NCI-H2171 (cell line): ENCODE measurements at places on chromosomes 7 and 10.

- DNase-seq: no peak
Measured at GRCh38 chr10:130246113-130246512, 109.9 kb downstream of the GLRX3 start.

DNA sequence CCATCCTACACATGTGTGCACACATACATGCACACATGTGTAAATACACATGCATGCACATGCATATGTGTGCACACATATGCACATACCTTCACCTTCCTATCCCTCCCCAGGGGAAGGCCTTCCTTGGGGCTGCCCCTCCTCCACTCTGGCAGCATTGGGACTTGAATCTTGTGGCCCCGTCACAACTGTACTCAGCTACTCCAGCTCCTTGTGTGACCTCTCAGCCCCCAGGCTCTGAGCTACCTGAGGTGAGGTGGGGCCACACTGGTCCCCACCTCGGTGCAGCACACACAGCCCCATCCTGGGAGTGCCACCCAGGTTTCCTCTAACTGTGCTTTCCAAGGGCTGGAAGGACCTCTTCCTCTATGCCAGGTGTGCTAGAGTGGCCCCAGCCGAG is 116.0 kb downstream of the LHPP start:
- DNase-seq: no peak

DNA sequence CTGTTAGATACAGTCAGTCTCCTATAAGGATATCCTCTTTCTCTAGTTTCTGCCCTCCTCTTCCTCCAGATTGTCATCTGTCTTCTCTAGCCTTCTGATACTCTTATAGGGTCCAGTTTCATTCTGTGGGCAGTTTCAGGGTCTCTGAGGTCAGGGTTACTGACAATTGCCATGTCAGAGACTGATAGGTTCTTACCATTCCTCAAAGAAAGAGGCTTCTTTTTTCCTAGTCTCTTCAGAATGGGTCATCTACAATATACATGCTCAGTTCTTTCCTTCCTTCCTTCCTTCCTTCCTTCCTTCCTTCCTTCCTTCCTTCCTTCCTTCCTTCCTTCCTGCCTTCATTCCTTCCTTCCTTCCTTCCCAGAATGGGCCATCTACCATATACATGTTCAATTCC is 48.1 kb upstream of the TAS2R16 start:
- no peak for DNase-seq

- no peak for DNase-seq
Measured at GRCh38 chr10:71218651-71219050, 6.3 kb downstream of the UNC5B start.

DNA sequence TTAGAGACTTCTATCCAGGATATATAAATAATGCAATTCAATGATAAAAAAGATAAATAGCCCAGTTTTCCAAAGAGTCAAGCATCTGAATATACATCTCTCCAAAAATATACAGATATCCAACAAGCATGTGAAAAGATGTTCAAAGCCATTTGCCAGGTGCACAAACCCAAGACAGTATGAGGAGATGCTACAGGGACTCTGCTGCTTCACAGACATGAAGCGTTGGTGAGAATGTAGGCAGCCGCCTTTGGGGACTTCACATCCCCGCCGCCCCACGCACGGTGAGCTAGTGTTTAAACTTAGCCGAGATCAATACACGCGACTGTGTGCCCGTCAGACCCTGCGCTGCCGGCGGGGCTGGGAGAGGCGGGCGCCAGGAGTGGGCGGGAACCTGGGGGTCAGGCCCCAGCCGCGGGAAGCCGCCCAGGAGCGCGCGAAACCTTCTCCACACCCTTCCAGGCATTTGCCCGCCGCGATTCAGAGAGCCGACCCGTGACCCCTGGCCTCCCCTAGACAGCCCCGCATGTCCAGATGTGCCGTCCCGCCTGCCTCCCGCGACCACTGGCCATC is 927 bp upstream of the ALOX5 start:
- DNase-seq: no peak

- DNase-seq: no peak
Measured at GRCh38 chr7:151838072-151838471, 38.8 kb downstream of the PRKAG2 start.

DNA sequence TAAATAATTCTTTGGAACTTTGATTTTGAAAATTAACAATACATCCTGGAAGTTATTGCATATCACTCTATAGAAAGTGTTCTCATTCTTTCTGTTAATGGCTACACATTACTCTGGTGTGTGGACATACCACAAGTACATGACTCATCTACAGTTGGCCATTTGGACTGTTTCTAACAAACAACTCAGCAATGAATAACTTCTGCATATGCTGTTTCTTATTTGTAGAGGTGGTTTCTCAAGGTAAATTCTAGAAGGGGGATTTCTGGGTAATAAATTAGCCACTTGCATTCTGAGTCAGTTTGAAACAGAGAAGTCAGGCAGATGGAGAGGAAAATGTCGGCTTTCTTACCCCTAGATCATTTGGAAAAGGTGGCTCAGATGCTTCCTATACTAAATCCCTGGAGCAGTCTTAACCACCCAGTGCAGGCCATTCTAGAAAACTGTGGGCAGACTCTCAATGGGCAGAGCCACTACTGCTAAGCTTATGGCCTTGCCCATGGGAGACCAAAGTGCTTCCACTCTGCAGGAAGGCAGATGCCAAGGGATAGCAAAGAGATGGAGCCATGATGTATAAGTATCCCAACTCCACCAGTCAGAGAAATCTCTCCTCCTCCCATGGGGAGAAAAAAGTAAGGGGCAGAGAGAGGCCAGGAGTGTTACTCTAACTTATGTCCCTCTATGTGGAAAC is 194.0 kb upstream of the PLPP4 start:
- DNase-seq: no peak

- no peak for DNase-seq
Measured at GRCh38 chr7:45181286-45181960, 23.8 kb downstream of the RAMP3 start.

- DNase-seq: no peak
Measured at GRCh38 chr10:117545141-117546019, 2.8 kb downstream of the EMX2 start.

DNA sequence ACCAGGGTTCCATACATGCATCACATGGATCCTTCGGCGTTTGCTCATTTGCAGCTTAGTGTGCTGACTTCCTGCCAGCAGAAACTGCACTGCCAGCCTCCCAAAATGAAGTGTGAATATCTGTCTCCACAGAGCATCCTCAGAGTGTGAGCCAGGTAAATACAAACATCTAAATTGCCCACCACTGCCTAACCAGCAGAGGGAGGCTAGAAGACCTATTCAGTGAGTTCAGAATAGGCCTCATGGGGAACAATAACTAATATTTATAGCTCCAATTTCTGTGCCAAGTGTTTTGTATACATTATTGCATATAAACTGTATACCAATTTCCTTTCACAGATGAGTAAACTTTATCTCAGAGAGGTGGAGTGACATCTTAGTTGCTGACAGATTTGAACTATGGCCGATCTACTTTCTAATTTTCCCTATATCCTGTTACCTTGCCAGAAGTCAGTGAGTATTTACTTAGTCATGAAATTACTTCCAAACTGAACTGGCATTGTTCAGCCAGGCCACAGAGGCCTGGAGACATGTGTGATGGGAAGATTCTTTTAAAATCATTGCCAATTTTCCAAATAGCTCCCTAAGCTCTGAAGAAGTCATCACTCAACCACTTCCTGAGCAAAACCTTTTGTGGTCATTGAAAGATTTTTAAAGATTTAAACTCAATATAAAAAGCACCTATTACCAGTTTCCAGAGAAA is 926.5 kb upstream of the GHITM start:
- DNase-seq: no peak
